Occipital lobe (tissue), 3 donors: ENCODE measurements at places on chromosomes 3 and 15.
A peak's percentile ranks its signal among the peaks of the same experiment; 100 is the strongest.

DNA sequence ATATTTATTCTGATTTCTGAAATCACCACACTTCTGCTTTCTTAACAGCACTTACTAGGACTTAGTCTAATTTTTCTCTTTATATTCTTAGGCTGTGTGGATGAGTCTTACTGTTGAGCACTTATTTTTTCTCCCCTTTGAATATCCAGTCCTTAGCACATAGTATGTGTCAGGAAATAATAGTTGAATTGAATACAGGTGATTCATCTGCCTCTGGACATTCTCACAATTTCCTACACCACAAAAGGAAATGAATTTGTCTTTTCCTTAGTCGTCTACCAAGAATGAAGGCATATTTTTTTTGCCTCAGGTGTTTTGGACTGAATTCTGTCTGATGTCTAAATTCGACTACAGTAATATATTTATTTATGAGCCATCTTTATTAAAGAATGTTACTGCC is 204.2 kb downstream of the GHSR start:
- no peak for DNase-seq

- no peak for DNase-seq
Measured at GRCh38 chr3:27565201-27565852, 81.1 kb upstream of the SLC4A7 start.

GRCh38 chr3:166304584-166304983 is 467.4 kb upstream of the BCHE start:
- DNase-seq = no peak

GRCh38 chr15:63896336-63897115 is 62.8 kb upstream of the HERC1 start:
- no peak for DNase-seq

- no peak for DNase-seq
Measured at GRCh38 chr15:85456798-85457197, 76.4 kb downstream of the AKAP13 start.

GRCh38 chr15:77507911-77508310 is 87.2 kb downstream of the HMG20A start:
- peak; percentile 42 for DNase-seq

DNA sequence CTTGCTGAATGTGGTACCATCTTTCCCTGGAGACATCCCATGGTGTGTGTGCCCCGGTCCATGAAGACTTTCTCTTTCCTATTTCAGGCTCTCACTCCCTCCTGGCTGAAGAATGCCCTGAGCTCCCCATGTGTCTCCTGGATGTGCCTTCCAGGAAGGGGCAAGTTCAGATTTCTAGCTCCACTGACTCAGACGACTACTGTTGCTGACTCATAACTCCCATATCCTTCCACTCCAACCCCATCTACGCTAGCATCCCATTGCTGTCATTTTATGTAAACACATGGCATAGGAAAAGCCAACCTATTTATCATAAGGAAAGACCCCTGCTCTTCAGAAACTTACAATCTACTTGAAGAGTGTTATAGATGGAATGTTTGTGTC is 95.0 kb downstream of the ADCY5 start:
- DNase-seq = no peak

DNA sequence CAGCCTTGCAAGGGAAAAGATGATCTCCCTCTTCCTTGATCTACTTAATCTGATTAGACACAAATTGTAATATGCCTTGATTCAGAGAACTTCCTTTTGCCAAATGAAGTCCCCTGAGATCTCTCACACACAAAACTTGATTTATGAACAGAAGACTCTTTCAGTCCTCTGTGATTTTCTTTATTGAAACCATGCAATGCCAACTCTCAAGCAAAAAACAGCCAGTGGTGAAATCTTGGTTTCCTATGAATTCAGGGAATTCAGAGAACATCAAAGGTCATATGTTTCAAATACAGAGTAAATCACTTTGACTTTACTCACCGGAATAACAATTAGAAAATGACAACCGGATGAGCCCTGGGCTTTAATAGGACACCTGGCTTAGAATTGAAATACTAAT is 211.7 kb downstream of the ABHD5 start:
- DNase-seq = no peak

DNA sequence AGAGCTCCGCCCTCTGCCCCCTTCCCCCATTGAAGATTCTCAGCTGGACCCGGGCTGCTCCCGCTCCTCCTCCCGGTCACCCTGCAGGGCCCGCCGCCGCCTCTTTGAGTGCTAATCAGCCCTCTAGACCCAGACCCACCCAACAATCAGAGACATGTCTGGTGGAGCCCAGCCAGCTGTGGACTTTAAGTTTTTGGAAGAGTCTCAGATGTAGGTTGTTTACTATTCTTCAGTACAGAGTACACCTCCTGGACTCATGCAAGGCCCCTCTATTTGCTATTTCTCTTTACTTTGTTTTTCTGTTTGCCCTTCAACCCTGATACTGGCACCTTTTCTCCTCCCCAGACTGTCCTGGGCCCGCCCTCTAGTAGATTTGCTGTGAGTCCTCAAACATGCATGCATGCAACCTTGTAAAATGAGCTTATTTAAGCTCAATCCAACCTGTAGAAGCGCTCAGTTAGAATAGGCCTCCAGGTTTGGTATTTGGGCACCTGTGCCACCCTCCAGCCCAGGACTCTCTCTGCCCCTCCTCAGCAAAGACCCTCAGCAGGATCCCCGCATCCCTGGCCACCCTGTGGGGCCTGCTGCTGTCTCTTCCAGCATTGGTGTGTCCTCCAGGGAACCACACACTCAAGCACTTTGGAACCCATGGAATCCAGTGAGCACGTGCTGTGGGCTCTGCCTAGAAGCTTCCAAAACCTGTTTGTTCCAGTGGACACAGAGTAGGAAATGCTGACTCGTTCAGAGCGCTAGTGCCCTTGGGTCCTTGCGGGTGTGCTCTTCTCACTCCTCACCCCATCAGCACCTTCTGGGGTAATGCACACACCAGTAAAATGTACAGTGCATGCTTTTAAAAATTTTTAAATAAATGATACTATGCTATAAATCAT is 4.6 kb downstream of the PRR23E start:
- DNase-seq = no peak

DNA sequence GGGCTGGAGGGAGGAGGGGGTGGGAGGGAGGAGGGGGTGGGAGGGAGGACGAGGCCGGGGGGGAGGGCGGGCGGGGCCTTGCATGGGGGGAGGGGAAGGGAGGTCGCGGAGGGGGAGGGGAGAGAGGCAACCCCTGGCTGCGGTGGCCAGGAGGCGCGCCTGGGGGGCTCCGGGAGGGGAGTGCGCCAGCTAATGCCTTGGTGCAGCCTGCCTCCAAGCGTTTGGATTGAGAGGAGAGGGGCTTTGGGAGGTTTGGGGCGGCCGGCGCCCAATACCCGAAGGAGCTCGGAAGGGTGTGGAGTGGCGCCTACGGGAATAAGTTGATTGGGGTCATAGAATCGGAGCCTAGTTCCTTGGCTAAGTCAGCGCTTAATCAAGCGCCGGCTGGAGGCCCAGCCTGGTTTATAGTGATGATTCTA is 557 bp downstream of the TFG start:
- DNase-seq = no peak

GRCh38 chr3:72151465-72152238 is 366.7 kb upstream of the PROK2 start:
- DNase-seq = no peak

DNA sequence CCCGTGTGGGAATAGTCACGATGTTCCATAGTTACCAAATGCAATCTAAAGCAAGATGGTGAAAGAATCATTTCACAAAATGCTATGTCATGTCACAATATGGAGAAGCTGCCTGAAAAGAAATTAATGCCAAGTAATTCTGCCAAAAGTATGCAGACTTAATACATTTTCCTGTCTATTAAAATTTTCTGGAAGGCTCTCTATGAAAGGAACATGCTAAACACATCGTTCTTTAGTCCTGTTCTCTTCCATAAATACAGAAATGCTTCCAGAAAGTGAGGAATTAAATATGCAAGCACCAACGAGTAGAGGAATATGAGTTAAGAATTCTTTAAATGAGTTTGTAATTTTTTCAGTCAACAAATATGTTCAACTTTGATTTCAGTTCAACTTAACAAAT is 266.8 kb upstream of the CRBN start:
- no peak for DNase-seq

DNA sequence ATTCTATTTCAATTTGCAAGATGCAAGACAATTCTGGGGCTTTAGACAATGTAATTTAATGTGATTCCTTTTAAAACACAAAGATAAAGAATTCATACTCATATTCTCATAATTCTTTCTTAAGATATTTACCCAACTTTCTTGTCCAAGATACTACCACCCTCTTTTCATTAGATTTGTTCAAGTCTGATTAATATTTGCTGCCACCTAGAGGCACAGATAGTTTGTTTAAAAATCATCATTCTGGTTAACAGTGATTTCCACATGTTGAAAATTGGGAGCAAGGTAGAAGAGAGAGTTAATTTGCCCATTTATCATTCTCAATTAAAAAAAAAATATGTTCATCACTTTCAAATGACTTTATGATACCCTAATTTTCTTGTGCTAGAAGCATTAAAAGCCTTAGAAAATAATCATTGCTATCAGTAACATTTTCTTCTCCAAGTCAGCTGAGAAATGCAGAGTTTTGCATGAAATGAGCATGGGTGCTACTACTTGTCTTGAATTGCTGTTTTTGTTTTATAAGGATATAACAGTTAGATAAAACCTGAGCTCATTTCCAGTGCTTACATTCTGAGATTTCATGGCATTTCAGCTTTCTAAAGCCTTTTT is 11.6 kb downstream of the TAMM41 start:
- no peak for DNase-seq

- peak; percentile 49 for DNase-seq
Measured at GRCh38 chr3:97821287-97821773, 481 bp upstream of the CRYBG3 start.

- no peak for DNase-seq
Measured at GRCh38 chr3:119613872-119614271, 16.2 kb downstream of the PLA1A start.

GRCh38 chr3:31996195-31996594 is 14.6 kb downstream of the ZNF860 start:
- DNase-seq = no peak

DNA sequence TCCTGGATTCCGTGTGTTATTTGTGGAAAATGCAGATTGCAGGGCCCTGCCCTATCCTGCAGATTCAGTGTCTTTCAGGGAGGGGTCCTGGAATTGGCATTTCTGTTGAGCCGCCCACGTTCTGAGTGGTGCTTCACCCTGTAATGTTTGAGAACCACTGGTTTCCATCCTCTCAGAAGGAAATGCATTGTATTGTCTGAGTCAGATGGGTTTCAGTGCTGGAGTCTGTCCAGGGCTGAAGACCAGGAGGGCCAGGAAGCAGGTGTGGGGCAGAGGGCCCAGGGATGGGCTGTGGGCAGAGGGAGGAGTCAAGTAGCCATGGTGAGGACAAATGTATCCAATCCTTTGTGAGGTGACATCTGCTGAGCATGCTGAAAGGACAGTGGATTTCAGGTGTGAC is 123.8 kb downstream of the SV2B start:
- no peak for DNase-seq

GRCh38 chr15:44101286-44101685 is 93.8 kb downstream of the FRMD5 start:
- no peak for DNase-seq

DNA sequence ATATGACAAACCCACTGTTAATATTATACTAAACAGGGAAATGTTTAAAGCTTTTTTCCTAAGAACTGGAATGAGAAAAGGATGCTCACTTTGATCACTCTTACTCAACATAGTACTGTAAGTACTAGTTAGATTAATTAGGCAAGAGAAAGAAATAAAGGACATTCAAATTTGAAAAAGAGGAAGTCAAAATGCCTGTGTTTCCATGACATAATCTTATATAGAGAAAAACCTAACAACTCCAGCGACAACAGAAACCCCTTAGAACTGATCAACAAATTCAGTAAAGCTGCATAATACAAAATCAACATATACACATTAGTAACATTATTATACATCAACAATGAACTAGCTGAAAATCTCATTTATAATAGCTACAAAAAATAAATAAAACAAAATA is 200.6 kb upstream of the ROBO1 start:
- DNase-seq = no peak

GRCh38 chr15:72599855-72600464 is 54.5 kb upstream of the GOLGA6B start:
- no peak for DNase-seq

DNA sequence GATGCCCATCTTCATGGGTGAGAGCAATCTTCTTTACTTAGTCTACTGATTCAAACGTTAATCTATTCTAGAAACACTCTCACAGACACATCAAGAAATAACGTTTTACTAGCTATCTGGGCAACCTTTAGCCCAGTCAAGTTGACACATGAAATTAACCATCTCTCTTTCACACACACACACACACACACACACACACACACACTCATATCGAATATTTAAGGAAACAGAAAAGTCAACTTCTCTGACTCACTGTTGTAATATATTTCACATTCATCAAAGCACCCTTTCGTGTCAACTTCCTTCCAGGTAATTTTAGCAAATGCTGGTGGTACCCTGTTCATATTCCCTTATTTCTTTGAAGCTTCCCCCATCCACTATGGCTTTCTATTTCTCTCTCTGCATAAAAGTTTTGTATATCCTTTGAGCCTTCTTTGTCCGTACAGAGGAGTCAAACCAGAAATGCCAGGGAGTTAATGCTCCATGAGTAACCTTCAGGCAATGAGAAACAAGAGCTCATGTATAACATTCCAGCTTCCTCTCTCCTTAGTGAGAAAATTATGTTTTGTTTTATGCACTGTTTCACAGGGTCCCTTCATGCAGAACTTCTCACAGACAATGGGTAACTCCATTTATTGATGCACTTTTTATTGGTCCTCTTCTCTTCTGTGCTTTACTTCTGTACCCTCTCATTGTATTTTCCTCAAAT is 335.5 kb upstream of the CBLB start:
- DNase-seq = no peak

DNA sequence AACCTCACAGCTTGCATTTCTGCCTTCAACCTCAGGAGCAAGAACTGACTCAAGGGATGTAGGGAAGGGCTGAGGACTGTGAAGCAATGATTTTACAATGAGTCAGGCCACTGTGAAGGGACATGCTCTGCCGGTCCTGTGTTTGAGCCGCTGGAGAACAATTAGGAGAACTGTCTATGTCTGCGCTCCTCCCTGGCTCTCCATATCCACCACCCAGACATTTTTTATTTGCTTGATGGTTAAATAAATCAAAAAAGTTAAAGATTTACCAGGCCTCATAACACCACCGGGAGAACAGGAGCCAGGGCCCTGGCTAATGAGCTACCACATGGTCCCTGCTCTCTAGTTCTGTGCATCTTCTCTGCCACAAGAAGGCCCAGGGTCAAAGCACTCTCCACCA is 29.6 kb downstream of the SEC61A1 start:
- no peak for DNase-seq
